ENCODE measurements at places on chromosomes 12 and 14.

DNA sequence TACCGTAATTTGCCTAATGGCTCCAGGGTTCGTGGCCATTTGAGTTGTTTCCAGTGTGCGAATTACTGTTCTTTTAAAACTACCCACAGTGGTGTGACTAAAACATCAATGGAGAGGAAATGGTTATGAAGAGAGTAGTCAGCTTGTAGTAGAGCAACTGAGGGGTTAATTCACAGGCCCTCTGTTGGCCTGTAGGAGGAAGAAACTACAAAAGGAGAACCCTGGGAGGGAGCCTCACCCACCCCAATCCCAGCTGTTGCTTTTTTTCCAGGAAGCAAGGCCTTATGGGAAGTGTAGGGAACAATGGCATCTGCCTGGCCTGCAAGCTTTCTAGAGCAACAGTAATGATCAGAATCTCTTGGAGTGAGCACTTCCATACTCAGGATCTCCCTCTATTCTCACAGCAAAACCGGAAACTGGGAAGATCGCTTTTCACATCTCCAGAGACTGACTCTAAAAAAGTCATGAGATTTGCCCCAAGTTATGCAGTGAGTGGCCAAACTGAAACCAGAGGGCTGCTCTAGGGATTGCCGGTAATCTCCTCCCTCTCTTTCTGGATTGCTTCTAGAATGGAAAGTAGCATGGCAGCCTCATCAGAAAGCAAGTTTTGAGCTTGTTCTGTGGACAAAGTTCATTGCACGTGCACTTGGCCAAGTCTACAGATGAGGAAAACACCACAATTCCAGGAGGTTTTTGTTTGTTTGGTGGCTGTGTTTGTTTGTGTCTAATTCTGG lies 125.3 kb upstream of the PWP1 start:
- DNase-seq = no peak

GRCh38 chr12:5258498-5258897 lies 173.4 kb upstream of the NTF3 start:
- no peak for DNase-seq

DNA sequence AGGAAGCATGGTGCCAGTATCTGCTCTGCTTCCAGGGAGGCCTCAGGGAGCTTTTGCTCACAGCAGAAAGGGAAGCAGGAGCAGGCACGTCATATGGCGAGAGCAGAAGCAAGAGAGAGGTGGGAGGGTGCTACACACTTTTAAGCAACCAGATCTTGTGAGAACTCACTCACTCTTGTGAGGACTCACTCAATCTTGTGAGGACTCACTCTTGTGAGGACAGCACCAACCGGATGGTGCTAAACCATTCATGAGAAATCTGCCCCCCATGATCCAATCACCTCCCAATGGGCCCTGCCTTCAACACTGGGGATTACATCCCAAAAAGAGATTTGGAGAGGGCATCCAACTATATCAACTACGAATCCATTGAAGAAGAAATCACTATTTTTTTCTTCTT lies 34.3 kb upstream of the LMNTD1 start:
- DNase-seq = no peak

DNA sequence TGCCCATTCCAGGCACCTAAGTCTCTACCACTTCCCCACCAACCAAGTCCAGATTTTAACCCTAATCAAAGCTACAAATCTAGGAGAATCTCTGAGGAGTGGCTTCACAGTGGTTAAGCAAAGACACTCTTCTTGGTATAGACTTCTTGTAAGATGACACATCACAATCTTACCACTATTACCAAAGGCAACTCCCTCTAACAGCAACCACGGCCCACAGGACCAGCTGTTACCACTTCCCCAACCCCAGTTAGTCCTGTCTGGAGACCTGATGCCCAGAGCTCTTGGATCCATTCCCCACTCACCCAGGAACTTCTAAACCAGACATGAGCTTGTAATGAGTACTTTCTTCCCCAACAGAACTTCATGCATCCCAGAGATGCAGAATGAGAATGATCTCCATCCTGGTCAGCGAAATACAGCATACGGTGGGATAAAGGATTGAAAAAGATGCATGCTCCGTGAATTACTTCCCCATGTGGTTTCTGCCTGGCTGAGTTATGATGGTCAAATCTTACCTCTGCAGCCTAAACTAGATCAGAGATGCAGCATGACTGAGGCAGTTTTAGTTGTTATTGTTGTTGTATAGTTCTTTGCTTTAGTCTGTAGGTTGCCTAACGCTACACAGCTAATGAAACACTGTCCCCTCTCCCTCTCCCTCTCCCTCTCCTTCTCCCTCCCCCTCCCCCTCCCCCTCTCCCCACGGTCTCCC lies 87.7 kb upstream of the FOXN3 start:
- no peak for DNase-seq

DNA sequence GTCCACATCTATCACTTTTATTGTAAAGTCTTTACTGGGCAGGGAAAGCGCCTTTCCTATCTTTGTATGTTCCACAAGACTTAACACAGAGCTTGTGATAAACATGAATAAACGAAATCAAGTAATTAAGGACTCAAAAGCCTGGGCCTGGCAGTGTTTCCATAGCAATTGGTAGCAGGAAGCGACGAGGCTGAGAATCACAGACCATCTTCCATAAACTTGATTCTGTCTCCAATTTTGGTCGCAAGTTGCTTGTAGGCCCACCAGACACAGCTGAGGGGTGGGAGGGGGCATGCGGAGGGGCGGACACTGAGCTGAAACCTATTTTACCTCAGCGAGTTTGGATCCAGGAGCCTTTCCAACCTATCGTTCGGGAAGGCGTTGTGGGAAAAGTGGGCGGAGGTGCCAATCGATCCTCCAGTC lies 302 bp downstream of the CCDC38 start:
- DNase-seq = no peak

- no peak for DNase-seq
Measured at GRCh38 chr12:51482929-51483697, 58.5 kb downstream of the SLC4A8 start.

GRCh38 chr14:89144642-89145041 lies 272.4 kb downstream of the FOXN3 start:
- DNase-seq = peak; percentile 15

GRCh38 chr12:94677778-94678177 lies 27.4 kb upstream of the TMCC3 start:
- DNase-seq = no peak

- no peak for DNase-seq
Measured at GRCh38 chr12:78004249-78005093, 173.8 kb downstream of the NAV3 start.

- DNase-seq = no peak
Measured at GRCh38 chr14:51353901-51354300, 113.9 kb downstream of the TMX1 start.

GRCh38 chr12:105280966-105281693 lies 45.2 kb upstream of the APPL2 start:
- DNase-seq = no peak

- DNase-seq = no peak
Measured at GRCh38 chr12:57935331-57935730, 6.0 kb upstream of the ATP23 start.

DNA sequence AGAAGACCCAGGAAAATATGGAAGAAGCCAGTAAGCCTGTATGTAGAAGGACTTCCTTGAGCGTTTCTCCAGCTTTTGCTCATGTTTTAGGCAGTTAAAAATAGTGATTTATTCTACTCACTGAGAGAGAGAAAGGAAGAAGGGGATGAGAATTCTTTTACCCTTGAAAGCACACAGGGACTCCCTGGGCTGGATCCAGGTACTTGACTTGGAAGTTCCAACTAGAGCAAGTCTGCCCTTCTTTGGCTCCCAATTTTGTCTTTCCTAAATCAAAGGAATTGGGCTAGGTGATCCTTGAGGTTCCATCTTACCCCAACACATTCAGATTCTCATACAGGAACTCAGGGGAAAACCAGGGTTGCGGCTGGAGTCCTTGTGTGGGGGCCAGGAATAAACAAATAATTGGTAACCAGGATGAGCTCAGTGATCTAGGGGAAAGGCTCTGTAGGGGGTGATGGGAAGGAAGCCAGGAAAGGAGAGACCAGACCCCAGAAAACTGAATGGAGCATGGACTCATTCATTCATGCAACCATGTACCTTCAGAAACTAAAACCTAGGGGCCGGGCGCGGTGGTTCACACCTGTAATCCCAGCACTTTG lies 11.5 kb upstream of the ITGA5 start:
- no peak for DNase-seq

GRCh38 chr12:130686511-130686991 lies 29.5 kb downstream of the RIMBP2 start:
- DNase-seq = no peak

GRCh38 chr14:76699939-76700590 lies 61.2 kb upstream of the VASH1 start:
- DNase-seq = no peak

- DNase-seq = no peak
Measured at GRCh38 chr12:97093187-97093683, 186.2 kb downstream of the NEDD1 start.

DNA sequence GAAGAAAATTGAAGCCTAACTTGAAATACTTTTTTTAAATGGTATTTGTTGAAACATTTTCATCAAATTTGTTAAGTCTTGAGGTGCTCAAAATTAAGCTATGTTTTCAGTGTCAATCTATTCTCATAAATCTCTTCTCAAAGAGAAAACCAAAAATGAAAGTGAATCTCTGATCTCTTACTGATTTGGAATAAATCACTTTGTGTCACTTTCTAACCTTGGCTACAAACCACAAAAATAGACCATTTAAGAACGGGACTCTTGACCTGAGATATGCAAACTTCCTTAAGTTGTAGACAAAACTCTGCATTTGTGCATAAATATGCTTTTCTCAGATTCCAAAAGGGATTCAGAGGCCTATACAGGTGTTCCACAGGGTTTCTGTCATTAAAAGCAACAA lies 192.9 kb downstream of the SEC23A start:
- DNase-seq = no peak

DNA sequence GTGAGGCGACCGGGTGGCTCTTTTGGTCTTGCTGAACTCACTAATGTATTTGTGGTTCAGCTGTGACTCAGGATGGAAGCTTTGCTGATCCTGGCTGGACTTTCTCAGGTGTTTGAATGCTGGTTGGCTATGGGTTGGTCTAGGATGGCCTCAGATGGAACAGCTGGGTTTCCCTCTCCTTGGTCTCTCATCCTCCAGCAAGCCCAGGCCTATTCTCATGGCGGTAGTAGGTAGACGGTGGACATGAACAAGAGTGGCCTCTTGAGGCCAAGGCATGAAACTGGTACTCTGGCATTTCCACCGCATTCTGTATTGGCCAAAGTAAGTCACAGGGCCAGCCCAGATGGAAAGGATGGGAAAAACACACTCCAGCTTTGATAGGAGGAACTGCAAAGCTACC lies 11.8 kb upstream of the POLR3B start:
- peak; percentile 55 for DNase-seq

DNA sequence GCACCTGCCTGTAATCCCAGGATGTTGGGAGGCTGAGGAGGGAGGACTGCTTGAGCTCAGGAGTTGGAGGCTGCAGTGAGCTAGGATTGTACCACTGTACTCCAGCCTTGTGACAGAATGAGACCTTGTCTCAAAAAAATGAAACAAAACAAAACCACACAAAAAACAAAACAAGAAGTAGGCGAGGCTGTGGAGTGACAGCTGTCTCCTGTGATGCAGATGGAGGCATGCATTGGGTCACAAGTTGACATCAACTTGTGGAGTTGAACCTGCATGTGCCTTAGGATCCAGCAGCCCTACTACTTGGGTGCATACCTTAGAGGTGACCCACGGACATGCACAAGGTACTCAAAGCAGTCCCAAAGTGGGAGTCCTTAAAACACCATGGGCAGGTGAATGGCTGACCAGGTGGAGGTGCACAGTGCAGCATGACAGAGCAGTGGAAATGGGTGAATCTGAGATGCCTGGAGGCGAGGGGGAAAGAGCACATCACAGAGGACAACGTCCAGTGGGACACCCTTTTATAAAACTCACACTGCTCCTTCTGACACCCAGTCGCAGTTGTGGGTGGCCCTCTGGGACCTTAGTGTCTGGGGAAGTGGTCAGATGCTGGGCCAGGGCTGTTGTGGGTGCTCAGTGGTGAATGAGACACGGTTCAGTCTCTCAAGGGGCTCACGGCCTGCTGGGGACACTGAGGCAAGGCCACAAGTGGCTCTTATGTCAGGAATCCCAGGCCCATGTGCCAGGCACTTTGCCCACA lies 12.7 kb downstream of the PLBD2 start:
- no peak for DNase-seq

DNA sequence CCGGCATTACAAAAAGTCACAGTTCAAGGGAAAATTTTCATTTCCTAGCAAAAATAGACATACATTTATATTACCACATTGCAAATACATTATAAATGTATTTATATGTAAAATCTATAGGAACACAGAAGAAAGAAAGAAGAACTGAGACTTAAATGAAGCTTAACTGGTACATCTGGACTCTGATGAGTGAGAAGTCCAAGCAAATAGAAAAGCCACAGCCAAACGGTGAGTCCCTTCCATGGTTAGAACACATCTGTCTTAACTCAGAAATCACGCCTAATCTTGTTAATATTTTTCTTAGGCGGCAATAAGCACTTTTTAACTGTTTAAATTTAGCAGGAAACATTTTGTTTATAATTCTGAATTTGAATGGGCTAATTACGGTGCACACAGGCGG lies 9.4 kb upstream of the KLRB1 start:
- DNase-seq = no peak

GRCh38 chr12:82461393-82461792 lies 103.1 kb downstream of the METTL25 start:
- DNase-seq = no peak

DNA sequence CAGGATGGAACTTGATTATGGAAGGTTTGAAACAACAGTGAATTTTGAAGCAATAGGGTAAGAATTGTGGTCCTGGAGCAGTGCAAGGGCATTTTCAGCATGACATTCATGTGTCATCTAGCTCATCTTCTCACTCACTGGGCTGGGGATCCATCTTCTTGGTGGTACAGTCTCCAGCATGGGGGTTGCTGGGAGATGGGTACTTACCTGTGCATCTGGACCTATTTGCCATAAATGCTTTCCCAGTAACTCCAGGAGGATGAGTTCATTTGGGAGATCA lies 7.2 kb downstream of the HSP90AA1 start:
- DNase-seq = no peak

DNA sequence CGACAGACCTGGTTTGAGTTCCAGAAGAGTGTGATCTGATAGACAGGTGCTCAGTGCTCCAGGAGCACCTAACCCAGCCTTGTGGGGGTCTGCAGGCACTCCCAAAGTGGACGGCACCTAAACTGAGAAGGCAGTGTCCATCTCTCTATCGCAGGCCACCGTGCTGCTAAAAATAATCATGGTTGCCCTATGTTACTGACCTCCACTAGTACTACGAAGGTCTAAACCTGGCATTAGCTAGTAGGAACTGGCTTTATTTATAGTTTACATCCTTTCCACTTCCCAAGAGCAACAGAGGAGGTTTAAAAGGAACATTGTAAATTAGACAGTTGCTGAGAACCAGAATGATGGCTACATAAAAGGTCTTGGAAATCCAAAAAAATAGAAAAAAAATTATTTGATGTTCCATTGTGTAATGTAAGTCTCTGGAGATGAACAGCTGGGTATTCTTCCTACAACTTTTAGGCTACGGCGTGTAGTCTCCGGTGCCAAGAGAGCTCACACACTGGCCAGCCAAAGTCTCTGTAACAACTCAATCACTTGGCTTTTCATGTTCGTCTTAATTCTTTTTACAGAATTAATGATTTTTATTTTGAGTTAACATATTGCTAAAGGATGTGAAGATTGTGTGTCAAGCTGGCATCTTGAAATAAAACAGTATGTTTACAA lies 27.3 kb downstream of the PPFIBP1 start:
- DNase-seq = no peak
